Epithelial cell of proximal tubule (primary cell): ENCODE measurements at places on chromosomes 5 and 9. TPM values are rescaled to one million over a fixed set of nuclear protein-coding genes. Genes with fewer than 3 reads are reported as not detected.
A peak's percentile ranks its signal among the peaks of the same experiment; 100 is the strongest.

ANKRD20A1 gene
- 0.17 and 0.36 TPM in 2 replicates for total RNA-seq

FRRS1L gene
- 0.14 and 0.69 TPM in 2 replicates for total RNA-seq

POU5F2 gene
- 0.07 and 0.12 TPM in 2 replicates for total RNA-seq

SPINK6 gene
- not detected in 2 replicates for total RNA-seq

IL7R gene
- 0.12 and 1.6 TPM in 2 replicates for total RNA-seq

AGXT2 gene
- not detected in 2 replicates for total RNA-seq

PCDHA11 gene
- not detected in 2 replicates for total RNA-seq

MUSK gene
- total RNA-seq = not detected in 2 replicates

LCN10 gene
- not detected in 2 replicates for total RNA-seq

DNA sequence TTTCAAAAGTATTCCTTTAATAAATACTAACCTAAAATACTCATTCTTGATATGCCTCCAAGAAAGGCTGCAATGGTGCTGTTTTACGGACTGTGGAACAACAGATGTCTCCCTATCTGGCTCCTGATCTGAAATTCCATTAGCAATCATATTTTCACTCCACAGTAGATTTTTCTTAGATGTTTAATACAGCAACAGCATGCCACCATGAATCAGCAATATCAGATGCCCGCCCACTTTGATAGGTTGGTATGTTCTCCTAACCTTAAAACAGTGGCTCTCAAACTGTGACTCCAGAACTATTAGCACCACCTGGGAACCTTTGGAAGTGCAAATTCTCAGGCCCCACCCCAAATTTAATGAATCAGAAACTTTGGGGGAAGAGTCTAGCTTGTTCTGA lies 110.2 kb downstream of the MLLT3 start:
- no peak for DNase-seq

DNA sequence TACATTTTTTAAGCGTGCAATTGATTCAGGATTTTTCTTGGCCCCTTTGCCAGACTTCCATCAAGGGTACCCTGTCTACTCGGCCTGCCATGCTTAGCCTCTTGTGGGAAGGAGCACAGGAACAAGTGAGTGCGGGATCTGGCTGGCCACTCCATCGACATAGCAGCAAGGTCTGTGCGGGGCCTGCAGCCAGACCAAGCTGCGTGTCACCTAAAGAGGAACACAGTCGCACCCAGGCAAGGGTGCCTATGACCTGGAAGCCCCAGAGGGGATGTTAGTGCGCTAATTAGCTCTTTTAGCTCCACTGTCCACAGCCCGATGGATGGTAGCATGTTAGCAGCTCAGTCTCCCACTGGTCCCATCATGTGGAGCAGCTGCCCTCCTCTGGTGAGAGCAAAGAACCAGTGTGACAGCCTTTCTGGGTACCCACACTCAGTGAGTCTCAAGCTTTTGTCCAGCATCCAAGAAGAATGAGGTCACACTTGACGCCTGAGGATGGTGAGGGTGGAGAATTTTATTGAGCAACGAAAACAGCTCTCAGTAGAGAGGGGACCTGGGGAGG lies 38.7 kb downstream of the FTMT start:
- no peak for DNase-seq

GRCh38 chr5:107874795-107875194 lies 204.1 kb upstream of the EFNA5 start:
- DNase-seq = no peak

- no peak for DNase-seq
These were observed 3.3 kb downstream of the FIBCD1 start for GRCh38 chr9:130935648-130936271.

GRCh38 chr9:130445268-130445983 lies 665 bp downstream of the ASS1 start:
- DNase-seq = no peak

- DNase-seq = peak; percentile 59
These were observed 11.5 kb upstream of the ALDH1B1 start for GRCh38 chr9:38380872-38381534.

GRCh38 chr5:85538362-85538761 lies 1079.4 kb upstream of the COX7C start:
- DNase-seq = no peak

DNA sequence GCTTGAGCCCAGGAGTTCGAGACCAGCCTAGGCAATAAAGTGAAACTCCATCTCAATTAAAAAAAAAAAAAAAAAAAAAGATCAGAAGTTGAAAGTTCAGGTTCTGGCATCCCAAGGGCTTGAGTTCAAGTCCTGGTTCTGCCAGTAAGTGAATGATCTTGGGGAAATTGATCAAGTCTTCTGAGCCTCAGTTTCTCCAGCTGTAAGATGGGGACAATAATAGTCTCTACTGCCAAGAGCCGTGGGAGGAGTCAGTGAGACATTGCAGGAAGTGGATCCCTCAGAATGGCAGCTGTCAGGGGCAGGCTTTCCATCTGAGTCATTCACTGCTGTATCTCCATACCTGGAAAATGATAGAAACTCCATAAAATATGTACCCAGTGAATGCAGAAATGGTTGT lies 37.8 kb upstream of the FUBP3 start:
- no peak for DNase-seq

GRCh38 chr9:136950656-136951276 lies 1.3 kb upstream of the LCN12 start:
- DNase-seq = no peak

DNA sequence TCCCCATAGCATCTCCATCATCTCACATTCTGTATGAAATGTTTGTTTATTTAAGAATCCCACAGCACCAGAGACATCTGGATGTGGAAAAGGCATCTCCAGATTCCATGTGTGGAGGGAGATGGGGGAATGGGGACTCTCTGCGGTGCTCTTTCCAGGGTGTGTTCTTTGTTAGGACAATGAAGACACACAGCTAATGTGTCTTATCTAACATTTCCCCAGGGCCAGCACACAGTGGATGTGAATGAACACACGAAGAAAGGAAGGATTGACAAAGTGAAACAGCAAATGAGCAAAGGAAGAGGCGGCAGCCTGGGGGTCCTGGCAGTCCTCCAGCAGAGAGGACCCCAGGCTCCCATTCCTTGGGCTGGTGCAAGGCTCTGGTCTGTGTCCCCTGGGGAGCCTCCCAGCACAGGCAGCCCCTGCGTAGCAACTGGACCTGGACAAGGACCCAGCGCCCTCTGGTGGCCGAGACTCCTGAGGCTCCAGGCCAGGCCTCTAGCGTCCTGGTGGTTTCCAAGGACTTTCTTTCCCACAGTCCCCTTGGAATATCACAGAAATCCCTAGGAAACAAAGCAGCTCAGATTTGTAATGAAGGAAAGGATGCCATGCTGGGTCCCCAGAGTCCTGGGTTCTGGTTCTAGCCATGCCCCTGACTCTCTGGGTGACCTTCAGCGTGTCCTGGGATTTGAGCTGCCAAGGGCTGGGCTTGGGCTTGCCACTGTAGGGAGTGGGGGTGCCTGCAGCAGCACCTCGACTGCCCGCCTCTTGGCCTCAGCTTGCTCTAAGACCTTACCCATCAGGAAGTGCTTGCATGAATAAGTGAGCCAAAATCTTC lies 3.5 kb upstream of the PDLIM7 start:
- DNase-seq = no peak

- DNase-seq = no peak
These were observed 30.7 kb downstream of the MSX2 start for GRCh38 chr5:174755106-174755505.

- DNase-seq = no peak
These were observed 77.0 kb downstream of the SEMA6A start for GRCh38 chr5:116497631-116498030.

- DNase-seq = no peak
These were observed 21.1 kb upstream of the TMEM174 start for GRCh38 chr5:73151766-73152410.

DNA sequence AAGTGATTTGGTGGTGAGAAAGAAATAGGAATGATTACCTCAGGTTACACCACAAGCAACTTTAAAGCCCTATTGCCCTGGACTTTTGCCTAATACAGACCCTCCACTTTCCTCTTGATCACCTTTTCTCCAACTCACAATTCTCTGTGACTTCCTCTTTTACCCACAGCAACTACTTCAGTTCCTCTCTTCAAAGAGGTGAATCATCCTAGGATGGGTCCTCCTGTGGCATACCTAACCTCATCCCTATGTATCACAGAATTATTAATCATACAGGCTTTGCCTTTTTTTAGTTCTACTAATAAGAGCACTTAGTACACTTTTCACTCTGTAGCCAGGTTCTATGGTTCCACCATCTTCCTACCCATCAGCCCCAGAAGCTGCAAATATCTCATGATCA lies 19.6 kb upstream of the INSL6 start:
- no peak for DNase-seq

DNA sequence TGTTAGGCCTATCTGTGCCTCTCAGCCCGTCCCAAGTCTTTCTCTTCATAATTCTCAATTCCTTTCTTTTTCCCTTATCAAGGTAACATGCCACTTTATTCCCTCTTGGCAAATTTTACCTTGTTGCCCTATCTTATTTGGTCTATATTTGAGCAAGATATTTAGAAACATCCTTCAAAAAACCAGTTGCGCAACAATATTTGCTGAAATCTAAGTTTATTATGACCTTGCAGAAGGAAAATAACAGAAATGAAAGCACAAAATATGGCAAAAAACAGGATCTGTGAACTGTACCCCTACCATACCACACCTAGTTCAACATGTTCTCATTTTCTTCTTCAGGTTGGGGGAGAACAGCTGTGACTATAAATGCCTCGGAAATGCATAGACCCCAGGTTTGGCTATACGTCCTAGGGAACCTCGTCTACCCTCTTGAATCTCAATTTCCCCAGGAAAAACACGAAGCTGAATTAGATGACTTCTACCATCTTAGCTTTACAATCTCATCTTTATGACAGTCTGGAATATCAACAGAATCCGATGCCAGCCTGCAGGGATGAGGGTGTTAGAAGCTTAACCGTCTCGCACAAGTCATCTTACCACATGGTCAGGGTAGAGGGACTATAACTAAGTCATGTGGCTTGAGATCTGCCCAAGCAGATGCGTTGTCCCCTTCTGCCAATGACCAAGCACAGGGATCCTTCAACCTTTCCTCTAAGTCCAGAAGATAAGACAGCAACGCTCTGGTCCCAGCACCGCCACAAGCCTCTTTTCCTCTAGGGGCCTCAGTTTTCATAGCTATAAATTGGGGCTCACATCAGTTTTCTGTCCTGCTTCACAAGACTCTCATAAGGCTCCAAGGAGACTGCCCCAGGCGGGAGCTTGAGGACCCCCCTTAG lies 1.3 kb downstream of the LCP2 start:
- no peak for DNase-seq

DNA sequence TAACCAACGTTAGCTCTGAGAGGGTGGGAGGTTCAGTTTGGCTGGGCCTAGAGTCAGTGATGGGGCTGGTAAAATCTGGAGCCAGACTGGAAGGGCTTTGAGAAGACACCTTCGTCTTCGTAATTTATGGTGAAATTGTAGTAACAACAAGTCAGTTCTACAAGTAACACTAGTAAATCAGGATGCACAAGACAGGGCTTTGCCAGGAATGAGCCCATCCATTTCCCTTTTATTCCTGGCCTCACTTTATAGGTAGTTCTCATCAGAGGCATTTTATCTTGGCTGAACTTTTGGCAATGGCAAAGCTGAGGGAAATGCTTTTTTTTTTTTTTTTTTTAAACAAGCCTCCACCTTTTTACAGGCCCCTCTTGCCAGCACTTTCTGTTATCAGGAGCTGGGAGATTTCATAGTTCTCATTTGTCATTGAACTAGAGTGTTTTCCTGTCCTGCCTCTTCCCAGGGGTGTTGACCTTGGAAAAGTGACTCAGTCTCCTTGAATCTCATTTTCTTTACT lies 110.5 kb upstream of the KLF4 start:
- DNase-seq = no peak

- peak; percentile 74 for DNase-seq
These were observed at the start of gene NR2F1 for GRCh38 chr5:93582677-93583438. Gene NR2F1, plus strand, starts transcription at chr5:93583222. Its CDS starts 1,802 bp downstream, at chr5:93585024.

DNA sequence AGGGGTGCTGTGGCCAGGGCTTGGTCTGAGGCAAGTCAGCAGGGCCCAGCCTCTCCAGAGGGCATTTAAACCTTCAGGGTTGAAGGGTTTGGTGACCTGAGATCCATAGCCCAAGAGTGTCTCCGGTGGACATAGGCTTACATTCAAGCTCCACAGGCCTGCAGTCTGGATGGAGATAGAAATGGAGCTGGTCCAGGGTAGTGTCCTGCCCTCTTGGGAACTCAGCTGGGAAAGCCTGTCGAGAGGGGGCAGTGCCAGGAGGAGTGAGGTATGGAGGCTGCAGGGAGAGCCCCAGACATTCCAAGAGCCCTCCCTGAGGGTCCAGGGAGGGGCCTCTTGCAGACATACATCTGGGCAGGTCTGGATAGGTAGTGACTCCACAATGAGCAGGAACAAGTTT lies 177.0 kb upstream of the MVB12B start:
- DNase-seq = no peak

GRCh38 chr5:157189223-157189622 lies 8.6 kb downstream of the ITK start:
- DNase-seq = no peak

DNA sequence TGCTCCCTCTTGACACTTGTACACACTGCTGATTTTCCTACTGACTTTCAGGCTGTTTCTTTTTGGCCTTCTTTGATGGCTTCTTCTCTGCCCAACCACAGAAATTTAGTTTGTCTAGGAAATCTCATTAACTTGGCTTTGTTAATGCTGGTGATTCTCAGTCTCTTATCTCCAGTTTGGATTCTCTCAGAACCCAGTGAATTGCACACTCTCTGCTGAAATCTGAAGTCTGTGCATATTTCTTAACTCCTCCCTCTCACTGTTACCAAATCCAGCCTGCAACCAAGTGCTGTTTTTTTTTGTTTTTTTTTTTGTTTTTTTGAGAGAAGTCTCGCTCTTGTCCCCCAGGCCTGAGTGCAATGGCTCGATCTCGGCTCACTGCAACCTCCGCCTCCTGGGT lies 117.2 kb downstream of the CDC42SE2 start:
- DNase-seq = no peak

- peak; percentile 92 for DNase-seq
These were observed 133.4 kb downstream of the UGCG start for GRCh38 chr9:112029921-112030444.

DNA sequence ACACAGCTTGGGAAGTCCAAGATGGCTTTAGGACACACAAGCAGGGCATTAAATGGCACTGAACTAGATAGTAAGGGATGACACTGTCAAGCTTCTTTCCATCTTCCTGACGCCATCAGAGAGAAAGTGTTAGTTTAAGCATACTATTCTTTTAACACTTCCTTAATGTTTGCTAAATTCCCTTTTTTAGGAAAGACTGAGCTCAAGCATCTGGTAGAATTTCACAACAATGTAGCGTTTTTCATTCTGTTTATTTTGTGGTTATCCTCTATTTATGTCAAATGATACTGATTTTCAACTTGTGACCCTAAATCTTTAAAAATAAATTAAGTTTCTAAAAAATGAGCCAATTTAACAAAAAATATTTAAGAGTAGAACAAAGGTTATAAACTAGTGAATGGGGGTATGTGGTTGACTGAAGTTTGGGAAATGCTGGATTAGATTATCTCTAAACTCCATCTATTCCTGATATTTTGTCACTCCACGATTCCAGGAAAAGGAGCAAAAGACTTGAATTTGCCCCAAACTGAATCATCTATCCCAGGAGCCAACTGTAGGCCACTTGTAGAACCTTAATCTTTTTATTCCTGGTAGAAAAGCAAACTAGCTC lies 147.4 kb upstream of the KLF9 start:
- no peak for DNase-seq

- DNase-seq = no peak
These were observed 23.6 kb upstream of the ELL2 start for GRCh38 chr5:95985249-95985648.

GRCh38 chr5:33984671-33985124 lies at the start of gene SLC45A2:
Gene SLC45A2, minus strand, starts transcription at chr5:33984693. Its CDS starts 110 bp downstream, at chr5:33984583.
- DNase-seq = no peak

GRCh38 chr9:9045072-9045471 lies 1245.5 kb upstream of the DMAC1 start:
- DNase-seq = no peak
